ENCODE measurements at places on chromosomes 3 and 15.

DNA sequence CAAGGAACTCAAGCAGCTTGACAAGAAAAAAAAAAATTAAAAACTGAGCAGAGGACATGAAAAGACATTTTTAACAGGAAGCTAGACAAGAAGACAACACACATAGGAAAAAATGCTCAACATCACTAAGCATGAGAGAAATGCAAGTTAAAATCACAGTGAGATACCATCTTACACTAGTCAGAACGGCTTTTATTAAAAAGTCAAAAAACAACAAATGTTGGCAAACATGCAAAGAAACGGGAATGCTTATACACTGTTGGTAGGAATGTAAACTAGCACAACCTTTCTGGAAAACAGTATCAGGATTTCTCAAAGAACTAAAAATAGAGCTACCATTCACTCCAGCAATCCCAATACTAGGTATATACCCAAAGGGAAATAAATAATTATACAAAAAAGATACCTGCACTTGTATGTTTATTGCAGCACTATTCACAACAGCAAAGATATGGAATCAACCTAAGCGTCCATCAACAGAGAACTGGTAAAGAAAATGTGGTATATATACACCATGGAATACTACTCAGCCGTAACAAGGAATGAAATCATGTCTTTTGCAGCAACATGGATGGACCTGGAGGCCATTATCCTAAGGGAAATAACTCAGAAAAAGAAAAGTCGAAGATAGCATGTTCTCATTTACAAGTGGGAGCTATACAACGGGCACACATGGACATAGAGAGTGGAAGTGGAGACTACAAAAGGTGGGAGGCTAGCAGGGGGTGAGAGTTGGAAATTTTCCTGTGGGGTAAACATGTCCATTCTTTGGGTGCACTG, 5.2 kb downstream of the GOLIM4 start:
- no peak overlapping the region for H3K4me3 ChIP-seq
- H3K4me1 ChIP-seq, result peaks cover 54% of the 10 kb centered on the region
- no peak for DNase-seq
- H3K27ac ChIP-seq, result no peak overlapping the region

DNA sequence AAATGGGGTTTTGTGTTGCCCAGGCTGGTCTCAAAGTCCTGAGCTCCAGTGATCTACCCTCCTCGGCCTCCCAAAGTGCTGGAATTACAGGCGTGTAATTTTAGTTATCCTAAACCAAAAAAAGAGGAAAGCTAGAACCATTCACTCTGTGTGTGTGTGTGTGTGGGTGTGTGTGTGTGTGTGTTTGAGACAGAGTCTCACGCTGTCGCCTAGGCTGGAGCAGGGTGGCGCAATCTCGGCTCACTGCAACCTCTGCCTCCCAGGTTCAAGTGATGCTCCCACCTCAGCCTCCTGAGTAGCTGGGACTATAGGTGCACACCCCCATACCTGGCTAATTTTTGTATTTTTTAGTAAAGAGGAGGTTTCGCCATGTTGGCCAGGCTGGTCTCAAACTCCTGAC, 84.0 kb downstream of the TFDP2 start:
- no peaks in the 10 kb centered on the region for H3K27me3 ChIP-seq
- H3K4me3 ChIP-seq, result no peak overlapping the region
- no peaks in the 10 kb centered on the region for H3K4me1 ChIP-seq
- no peak overlapping the region for H3K27ac ChIP-seq
- DNase-seq, result no peak
- H3K36me3 ChIP-seq, result no peaks in the 10 kb centered on the region

DNA sequence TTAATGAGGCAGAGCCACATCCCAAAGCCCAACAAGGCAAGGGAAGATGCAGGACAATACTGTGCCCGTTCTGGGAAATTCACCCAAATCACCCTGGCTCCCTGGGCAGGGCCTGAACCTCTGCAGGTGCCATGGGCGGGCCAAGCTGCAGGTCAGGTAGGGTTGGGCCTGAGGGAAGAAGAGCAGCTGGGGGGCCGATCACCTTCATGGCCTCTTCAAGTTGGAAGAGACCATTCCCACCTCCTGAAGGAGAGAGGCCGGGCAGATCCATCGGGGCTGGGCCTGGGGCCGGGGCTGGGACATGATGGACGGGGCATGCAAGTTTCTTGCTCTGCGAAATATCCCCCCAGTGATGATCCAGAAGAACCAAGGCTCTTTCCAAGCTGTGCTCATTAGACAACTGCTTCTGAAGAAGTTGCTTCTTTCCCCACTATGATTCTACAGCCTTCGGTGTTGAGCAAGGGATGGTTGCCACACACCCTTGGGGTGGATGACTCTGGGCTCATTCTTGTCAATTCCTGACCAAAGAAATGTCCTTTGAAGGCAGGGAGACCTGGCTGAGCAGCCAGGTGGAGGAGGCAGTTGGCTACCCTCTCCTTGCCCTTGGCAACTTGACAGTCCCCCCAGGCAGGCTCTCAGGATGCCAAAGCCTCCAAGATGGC, 38.2 kb downstream of the KLHL25 start:
- H3K36me3 ChIP-seq, result peaks cover 6% of the 10 kb centered on the region
- no peak overlapping the region for H3K4me3 ChIP-seq
- H3K27me3 ChIP-seq, result no peaks in the 10 kb centered on the region
- peaks cover 17% of the 10 kb centered on the region for H3K4me1 ChIP-seq
- no peak overlapping the region for H3K27ac ChIP-seq

- H3K36me3 ChIP-seq, result no peaks in the 10 kb centered on the region
- no peaks in the 10 kb centered on the region for H3K27me3 ChIP-seq
- peak overlapping the region; percentile 83 for H3K27ac ChIP-seq
- H3K4me1 ChIP-seq, result peaks cover 22% of the 10 kb centered on the region
These were observed 1.1 kb upstream of the PLCL2 start for GRCh38 chr3:16883723-16884083.

GRCh38 chr3:115330430-115330829, 183.3 kb upstream of the ZBTB20 start:
- H3K36me3 ChIP-seq, result no peaks in the 10 kb centered on the region
- no peak overlapping the region for H3K4me3 ChIP-seq
- no peak for DNase-seq
- H3K27me3 ChIP-seq, result no peaks in the 10 kb centered on the region
- no peak overlapping the region for H3K27ac ChIP-seq

DNA sequence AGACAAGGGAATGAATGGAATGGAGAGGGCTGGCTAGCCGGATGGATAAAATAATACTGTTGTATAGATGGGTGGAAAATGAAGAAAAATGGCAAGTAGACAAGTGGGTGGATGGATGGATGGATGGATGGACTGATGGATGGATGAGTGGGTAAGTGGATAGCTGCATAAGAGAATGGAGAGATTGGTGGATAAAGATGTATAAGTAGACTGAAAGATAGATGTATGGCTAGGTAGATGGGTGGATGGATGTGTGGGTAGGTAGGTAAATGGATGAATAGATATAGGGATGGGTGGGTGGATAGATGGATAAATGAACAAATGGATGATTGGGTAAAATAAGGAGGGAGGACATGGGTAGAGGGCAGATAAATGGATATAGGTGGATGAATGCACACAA, 13.9 kb downstream of the CPNE9 start:
- no peak for DNase-seq
- no peak overlapping the region for H3K27ac ChIP-seq
- H3K4me3 ChIP-seq, result no peak overlapping the region
- no peaks in the 10 kb centered on the region for H3K36me3 ChIP-seq

- H3K4me3 ChIP-seq, result no peak overlapping the region
- H3K4me1 ChIP-seq, result no peaks in the 10 kb centered on the region
- no peaks in the 10 kb centered on the region for H3K36me3 ChIP-seq
These were observed 154.6 kb downstream of the ADAM10 start for GRCh38 chr15:58594898-58595297.

DNA sequence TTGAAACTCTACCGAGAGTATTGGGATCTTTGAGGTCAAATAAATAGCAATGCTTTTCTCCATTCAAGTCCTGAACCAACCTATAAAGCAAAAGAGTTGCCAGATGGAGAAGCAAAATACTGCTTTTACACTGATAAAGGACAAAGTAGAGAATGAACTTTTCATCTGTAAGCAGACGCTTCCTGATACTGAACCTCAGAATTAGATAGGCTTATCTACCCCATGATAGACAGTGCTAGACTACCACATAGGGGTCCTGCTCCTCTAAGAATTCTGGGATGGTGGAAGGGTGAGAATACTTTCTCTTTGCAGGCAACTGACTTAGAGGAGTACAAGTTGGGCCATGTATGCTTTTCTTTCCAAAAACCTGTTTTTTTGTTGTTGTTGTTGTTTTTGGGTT, 9.5 kb downstream of the SAXO2 start:
- H3K27ac ChIP-seq, result no peak overlapping the region
- H3K4me3 ChIP-seq, result no peak overlapping the region
- H3K27me3 ChIP-seq, result peaks cover 11% of the 10 kb centered on the region
- no peaks in the 10 kb centered on the region for H3K4me1 ChIP-seq

GRCh38 chr15:94844538-94845389, 613.4 kb downstream of the MCTP2 start:
- no peaks in the 10 kb centered on the region for H3K36me3 ChIP-seq
- peaks cover 11% of the 10 kb centered on the region for H3K4me1 ChIP-seq
- H3K4me3 ChIP-seq, result peak overlapping the region; percentile 43
- H3K27ac ChIP-seq, result peak overlapping the region; percentile 72
- no peaks in the 10 kb centered on the region for H3K27me3 ChIP-seq

- no peak for DNase-seq
- no peaks in the 10 kb centered on the region for H3K36me3 ChIP-seq
- H3K27me3 ChIP-seq, result no peaks in the 10 kb centered on the region
- H3K27ac ChIP-seq, result no peak overlapping the region
- H3K4me1 ChIP-seq, result no peaks in the 10 kb centered on the region
These were observed 300.5 kb upstream of the ARL6 start for GRCh38 chr3:97464035-97464434.

GRCh38 chr15:37099319-37100108, 835 bp downstream of the MEIS2 start:
- peak; percentile 81 for DNase-seq
- H3K36me3 ChIP-seq, result no peaks in the 10 kb centered on the region
- peak overlapping the region; percentile 95 for H3K27ac ChIP-seq
- H3K27me3 ChIP-seq, result no peaks in the 10 kb centered on the region
- no peaks in the 10 kb centered on the region for H3K4me1 ChIP-seq

GRCh38 chr15:38847666-38848065, 283.1 kb upstream of the RASGRP1 start:
- no peaks in the 10 kb centered on the region for H3K36me3 ChIP-seq
- H3K27ac ChIP-seq, result no peak overlapping the region
- peaks cover 7% of the 10 kb centered on the region for H3K4me1 ChIP-seq
- no peak for DNase-seq
- no peaks in the 10 kb centered on the region for H3K27me3 ChIP-seq
- no peak overlapping the region for H3K4me3 ChIP-seq

GRCh38 chr15:36484038-36484778, 95.2 kb upstream of the CDIN1 start:
- no peaks in the 10 kb centered on the region for H3K27me3 ChIP-seq
- H3K4me1 ChIP-seq, result no peaks in the 10 kb centered on the region
- H3K36me3 ChIP-seq, result no peaks in the 10 kb centered on the region
- no peak for DNase-seq
- H3K4me3 ChIP-seq, result no peak overlapping the region
- no peak overlapping the region for H3K27ac ChIP-seq

DNA sequence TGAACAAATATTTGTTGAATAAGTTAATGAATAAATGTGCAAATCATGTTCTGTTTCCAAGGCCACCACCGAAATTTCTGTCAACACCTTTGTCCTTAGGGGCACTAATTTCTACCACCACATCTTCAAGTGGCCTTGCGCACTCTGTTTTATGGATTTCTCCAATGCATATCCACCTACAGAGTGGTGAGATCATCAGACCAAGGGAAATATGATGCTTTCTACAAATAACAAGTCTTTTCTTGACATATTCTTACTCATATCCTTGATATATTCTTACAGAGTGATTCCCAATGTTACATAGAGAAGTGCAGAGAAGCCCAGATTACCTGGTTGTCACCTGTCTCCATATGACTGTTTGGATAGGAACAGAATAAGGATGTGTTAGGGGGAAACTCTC, 36.1 kb upstream of the TMCO5A start:
- no peak overlapping the region for H3K27ac ChIP-seq
- no peaks in the 10 kb centered on the region for H3K36me3 ChIP-seq
- no peak overlapping the region for H3K4me3 ChIP-seq
- H3K4me1 ChIP-seq, result peaks cover 8% of the 10 kb centered on the region

DNA sequence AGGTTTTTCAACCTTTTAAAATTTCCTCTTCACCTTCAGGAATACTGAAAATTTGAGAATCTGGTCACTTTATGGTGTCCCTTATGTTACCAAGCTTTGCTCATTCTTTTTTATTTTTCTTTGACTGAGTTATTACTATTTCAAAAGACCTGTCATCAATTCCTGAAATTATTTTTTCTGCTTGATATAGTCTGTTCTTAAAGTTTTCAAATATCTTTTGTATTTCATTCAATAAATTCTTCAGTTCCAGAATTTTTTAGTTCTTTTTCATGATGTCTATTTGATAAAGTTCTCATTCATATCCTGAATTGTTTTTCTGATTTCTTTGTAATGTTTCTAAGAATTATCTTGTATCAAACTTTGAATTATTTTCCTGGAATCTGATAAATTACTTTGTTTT, 63.9 kb downstream of the UQCC5 start:
- no peak overlapping the region for H3K27ac ChIP-seq
- no peaks in the 10 kb centered on the region for H3K27me3 ChIP-seq
- no peak for DNase-seq
- H3K36me3 ChIP-seq, result peaks cover 6% of the 10 kb centered on the region
- no peak overlapping the region for H3K4me3 ChIP-seq

DNA sequence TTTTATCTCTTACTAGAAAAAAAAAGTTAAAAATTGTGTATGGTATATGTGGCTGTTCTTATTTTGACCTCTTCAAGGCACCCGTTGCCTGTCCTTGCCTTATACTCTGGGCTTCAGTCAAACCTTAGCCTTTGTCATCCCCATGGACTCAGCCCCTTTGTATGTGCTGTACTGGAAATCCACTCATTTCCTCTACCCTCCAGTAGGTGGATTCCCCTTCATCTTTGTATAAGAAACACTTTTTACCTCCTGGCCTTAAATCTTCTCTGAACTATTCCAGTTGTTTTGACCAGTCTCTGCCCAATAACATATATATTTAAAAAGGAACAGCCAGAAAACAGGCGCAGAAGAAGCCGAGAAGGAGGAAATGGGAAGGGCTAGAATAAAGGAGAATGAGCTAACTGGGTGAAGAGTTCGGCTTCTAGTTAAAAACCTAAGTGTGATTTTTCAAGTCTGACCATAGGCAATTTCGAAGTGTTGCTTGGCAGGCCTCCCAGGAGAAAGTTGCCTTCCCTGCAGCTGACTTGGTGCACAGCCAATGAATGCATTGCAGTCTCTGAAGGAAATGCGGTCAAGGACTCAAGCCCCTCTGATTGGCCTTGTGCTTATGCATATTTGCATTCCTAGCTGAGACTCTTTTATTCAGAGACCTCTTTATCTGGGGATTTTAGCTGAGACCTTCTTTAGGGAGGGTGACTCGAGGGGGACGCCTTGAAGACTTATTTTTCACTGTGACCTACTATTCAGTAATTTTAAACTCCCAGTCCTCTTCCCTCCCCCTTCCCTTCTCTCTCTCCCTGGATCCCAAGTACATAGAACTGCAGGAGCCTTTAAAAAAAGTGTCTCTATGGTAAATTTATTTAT, 277.4 kb downstream of the ROBO1 start:
- H3K27ac ChIP-seq, result peak overlapping the region; percentile 47
- no peaks in the 10 kb centered on the region for H3K36me3 ChIP-seq
- no peaks in the 10 kb centered on the region for H3K27me3 ChIP-seq
- H3K4me1 ChIP-seq, result peaks cover 17% of the 10 kb centered on the region
- peak; percentile 84 for DNase-seq

GRCh38 chr15:57146506-57147201, 228.2 kb downstream of the TCF12 start:
- H3K36me3 ChIP-seq, result no peaks in the 10 kb centered on the region
- no peaks in the 10 kb centered on the region for H3K27me3 ChIP-seq
- H3K27ac ChIP-seq, result peak overlapping the region; percentile 50
- DNase-seq, result no peak
- H3K4me1 ChIP-seq, result peaks cover 45% of the 10 kb centered on the region

GRCh38 chr15:67559576-67559975, 17.1 kb downstream of the MAP2K5 start:
- no peaks in the 10 kb centered on the region for H3K36me3 ChIP-seq
- no peak overlapping the region for H3K4me3 ChIP-seq
- H3K4me1 ChIP-seq, result no peaks in the 10 kb centered on the region
- no peaks in the 10 kb centered on the region for H3K27me3 ChIP-seq
